Stimulated activated CD4-positive, alpha-beta T cell treated with anti-CD3 and anti-CD28 coated beads, Interleukin-12 subunit alpha, Interleukin-12 subunit beta, amount 100 ng/mL, for 24 hours (primary cell): ENCODE measurements at places on chromosomes 1 and 21.

GRCh38 chr1:49050041-49050440 lies 273.4 kb upstream of the BEND5 start:
- DNase-seq: no peak

GRCh38 chr1:85465786-85466134 lies 801 bp upstream of the DDAH1 start:
- no peak for DNase-seq

DNA sequence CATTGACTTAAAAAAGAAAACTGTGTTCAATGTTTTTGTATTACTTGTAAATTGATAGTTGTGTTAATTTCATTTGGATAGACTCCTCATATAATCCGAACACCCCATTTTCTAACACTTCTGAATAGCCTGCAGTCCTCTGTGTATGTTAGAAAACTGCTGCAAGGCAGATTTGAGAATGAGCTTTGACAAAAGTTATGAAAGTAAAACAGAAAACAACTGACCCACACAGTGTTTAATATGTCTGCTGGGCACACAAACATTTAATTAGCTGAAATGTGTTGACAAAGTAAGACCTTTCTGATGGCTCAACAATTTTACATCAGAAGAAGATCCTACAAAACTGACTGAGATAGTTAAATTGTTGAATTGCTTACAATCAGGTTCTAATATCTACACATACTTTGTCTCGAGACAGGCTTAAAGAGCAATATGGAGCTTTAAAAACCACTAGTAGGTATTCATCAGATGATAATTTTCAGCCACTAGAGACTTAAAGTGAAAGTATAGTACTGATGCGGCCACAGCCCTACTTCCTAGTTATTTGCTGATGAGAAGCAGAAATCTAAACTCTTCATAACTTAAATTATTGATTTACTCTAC lies 40.0 kb upstream of the PRMT6 start:
- DNase-seq: no peak

DNA sequence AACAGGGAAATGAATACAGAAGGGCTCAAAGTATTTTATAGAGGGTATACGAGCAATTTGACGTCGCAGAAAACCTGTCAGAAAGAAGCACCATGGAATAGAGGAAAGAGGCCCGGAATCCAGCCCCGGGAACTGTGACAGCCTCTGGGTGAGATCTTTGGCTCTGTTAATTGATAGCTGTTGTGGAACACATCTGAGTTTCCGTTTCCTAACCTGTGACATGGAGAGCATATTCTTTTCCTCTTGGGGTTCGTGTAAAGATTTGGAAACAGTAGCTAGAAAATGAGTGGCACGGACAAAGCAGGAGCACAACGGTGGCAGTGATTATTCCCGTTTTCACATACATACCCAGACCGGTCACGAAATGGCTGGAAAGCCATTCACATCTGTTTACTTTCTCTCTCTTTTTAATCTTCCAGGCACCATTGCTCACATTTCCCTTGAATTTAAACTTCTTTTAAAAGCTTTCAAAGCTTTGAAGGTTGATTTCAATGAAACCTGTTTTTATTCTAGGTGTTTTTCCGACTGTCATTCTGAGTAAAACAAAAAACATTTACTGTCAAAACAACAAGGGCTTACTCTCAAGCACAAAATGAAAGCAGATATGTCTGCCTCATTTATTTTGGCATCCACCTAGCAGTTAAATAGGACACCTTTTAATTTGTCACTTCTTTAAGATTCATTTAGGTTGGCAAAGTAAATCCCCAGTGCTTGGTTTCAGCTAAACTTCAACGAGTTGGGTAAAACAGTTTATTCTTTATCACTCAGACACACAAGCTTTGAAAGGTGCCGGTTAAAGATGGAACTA lies 26.7 kb upstream of the C8B start:
- DNase-seq: no peak

GRCh38 chr1:154748405-154748775 lies 121.7 kb downstream of the KCNN3 start:
- no peak for DNase-seq
